ENCODE measurements at places on chromosomes 3 and 15.

DNA sequence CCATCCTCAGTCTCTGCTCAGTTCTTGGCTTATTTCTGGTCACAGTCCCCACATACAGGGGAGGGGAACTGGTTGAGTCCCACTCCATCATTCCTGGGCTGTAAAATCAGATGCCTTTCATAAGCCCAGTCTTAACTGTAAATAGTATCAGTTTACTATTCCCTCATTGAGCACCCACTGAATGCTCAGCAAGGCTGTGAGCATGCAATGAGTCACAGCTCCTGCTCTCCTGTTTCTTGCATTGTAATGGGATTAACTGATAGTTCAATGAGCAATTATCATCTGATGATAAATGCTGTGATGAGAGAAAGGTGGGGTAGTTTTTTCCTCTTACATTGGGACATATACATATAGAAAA is 113.6 kb upstream of the TPM1 start:
- no peak overlapping the region for H3K4me3 ChIP-seq
- H3K4me1 ChIP-seq = peaks cover 6% of the 10 kb centered on the region
- no peak overlapping the region for H3K27ac ChIP-seq
- H3K36me3 ChIP-seq = no peaks in the 10 kb centered on the region

DNA sequence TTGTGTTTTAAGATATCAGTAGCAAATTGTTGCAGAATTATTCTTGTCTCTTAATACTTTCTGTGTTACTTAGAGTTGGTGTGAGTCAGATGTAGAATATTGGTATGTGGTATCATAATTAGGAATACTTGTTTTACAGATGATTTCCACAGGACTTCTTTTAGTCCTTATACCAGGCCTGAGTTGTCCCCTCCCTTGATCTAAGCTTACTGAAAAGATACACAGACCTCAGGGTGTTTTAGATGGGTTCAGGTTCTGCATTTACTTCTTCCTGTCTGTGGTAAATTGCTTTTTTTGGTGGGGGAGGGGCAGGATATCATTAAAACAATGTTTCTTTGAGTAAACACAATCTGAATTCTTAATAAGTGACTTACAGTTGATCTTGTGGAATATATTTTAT is 14.2 kb downstream of the DZIP3 start:
- no peaks in the 10 kb centered on the region for H3K4me1 ChIP-seq
- no peaks in the 10 kb centered on the region for H3K36me3 ChIP-seq
- DNase-seq = no peak
- no peak overlapping the region for H3K27ac ChIP-seq

GRCh38 chr3:13771496-13771895 is 108.4 kb downstream of the WNT7A start:
- no peaks in the 10 kb centered on the region for H3K4me1 ChIP-seq
- H3K27me3 ChIP-seq = no peaks in the 10 kb centered on the region
- H3K36me3 ChIP-seq = no peaks in the 10 kb centered on the region
- no peak overlapping the region for H3K27ac ChIP-seq
- H3K4me3 ChIP-seq = no peak overlapping the region

- H3K4me1 ChIP-seq = no peaks in the 10 kb centered on the region
- H3K36me3 ChIP-seq = no peaks in the 10 kb centered on the region
- H3K4me3 ChIP-seq = no peak overlapping the region
- no peaks in the 10 kb centered on the region for H3K27me3 ChIP-seq
- DNase-seq = no peak
Measured at GRCh38 chr3:178152031-178152806, 384.0 kb upstream of the KCNMB2 start.

GRCh38 chr3:189902230-189903186 is 218.2 kb downstream of the P3H2 start:
- no peak overlapping the region for H3K27ac ChIP-seq
- DNase-seq = no peak
- H3K27me3 ChIP-seq = no peaks in the 10 kb centered on the region
- no peak overlapping the region for H3K4me3 ChIP-seq
- no peaks in the 10 kb centered on the region for H3K4me1 ChIP-seq

GRCh38 chr15:101275018-101275417 is 2.3 kb downstream of the SELENOS start:
- DNase-seq = no peak
- peaks cover 69% of the 10 kb centered on the region for H3K36me3 ChIP-seq

GRCh38 chr3:127764841-127765362 is 57.4 kb downstream of the MGLL start:
- H3K4me3 ChIP-seq = no peak overlapping the region
- no peaks in the 10 kb centered on the region for H3K36me3 ChIP-seq
- H3K4me1 ChIP-seq = peaks cover 48% of the 10 kb centered on the region
- DNase-seq = no peak
- H3K27ac ChIP-seq = no peak overlapping the region

GRCh38 chr3:178042376-178042775 is 493.9 kb upstream of the KCNMB2 start:
- no peaks in the 10 kb centered on the region for H3K27me3 ChIP-seq
- H3K27ac ChIP-seq = no peak overlapping the region
- no peaks in the 10 kb centered on the region for H3K36me3 ChIP-seq
- H3K4me1 ChIP-seq = no peaks in the 10 kb centered on the region
- DNase-seq = no peak
- no peak overlapping the region for H3K4me3 ChIP-seq

DNA sequence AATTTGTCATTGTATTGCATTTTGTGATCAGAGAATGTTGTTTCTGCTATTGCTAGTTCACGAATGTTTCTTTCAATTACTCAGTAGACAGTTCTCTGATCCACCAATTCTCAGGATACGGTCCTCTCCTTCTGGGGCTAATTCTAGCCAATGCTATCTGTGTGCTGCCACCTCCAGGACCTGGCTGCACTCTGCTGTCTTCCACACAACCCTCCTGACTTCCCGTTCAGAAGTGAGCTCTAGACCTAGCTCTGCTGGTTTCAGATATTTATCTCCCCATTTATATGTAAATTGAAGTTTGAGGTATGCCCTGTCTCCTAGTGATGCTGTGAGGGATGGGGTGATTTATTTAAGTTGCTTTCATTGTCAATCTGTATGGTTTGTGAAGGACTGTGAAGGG is 21.7 kb upstream of the UBL7 start:
- no peaks in the 10 kb centered on the region for H3K36me3 ChIP-seq
- no peaks in the 10 kb centered on the region for H3K4me1 ChIP-seq
- H3K27ac ChIP-seq = no peak overlapping the region
- H3K4me3 ChIP-seq = no peak overlapping the region

GRCh38 chr3:193791041-193792032 is 198.3 kb downstream of the OPA1 start:
- peak overlapping the region; percentile 55 for H3K27ac ChIP-seq
- no peaks in the 10 kb centered on the region for H3K36me3 ChIP-seq
- no peaks in the 10 kb centered on the region for H3K27me3 ChIP-seq
- peak; percentile 81 for DNase-seq
- no peak overlapping the region for H3K4me3 ChIP-seq
- H3K4me1 ChIP-seq = peaks cover 19% of the 10 kb centered on the region

DNA sequence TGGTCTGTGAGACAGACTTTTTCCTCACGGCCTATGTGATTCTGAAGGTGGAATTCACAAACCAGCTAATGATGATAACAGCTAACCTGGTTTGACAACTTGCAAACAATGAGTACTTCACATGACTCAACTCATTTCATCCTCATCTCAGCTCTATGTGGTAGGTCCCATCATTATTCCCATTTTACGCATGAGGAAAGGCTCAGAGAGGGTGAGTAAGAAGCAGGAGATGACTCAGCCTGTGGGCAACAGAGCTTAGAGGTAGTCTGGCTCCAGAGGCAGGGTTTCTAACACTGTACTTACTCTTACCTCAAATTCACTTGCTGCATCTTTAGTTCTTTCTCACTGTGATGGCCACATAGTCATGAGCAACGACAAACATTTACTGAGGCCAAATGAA is 25.8 kb upstream of the PSMD6 start:
- H3K4me3 ChIP-seq = no peak overlapping the region
- no peaks in the 10 kb centered on the region for H3K36me3 ChIP-seq
- H3K4me1 ChIP-seq = no peaks in the 10 kb centered on the region
- no peaks in the 10 kb centered on the region for H3K27me3 ChIP-seq
- DNase-seq = no peak

DNA sequence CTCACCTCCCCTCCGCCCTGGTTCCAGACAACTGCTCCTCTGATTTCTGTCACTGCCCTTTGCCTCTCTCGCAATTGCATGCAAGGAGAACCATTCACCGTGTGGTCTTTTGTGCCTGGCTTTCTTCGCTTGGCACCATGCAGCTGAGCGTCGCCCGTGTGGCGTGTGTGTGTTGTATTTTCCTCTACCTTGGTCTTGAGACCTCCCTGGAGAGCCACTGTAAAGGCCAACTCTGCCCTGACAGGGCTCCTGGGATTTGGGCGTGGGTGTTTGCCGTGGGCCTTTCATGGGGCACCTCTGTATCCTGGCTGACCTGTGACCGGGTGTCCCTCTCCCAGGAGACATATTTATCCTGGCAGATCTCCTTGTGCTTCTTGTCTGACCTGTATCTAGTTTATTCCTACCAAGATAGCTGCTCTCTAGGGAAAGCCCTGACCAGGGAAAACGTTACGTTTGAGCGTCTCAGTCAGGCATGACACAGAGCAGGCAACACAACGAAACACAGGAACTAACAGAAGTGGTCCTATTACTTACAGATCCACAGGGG is 2.0 kb upstream of the PIGZ start:
- no peak for DNase-seq
- H3K36me3 ChIP-seq = no peaks in the 10 kb centered on the region
- no peaks in the 10 kb centered on the region for H3K27me3 ChIP-seq
- H3K4me1 ChIP-seq = peaks cover 13% of the 10 kb centered on the region
- H3K4me3 ChIP-seq = no peak overlapping the region

GRCh38 chr15:59354417-59355031 is 18.1 kb downstream of the MYO1E start:
- no peaks in the 10 kb centered on the region for H3K27me3 ChIP-seq
- no peaks in the 10 kb centered on the region for H3K36me3 ChIP-seq
- DNase-seq = no peak
- peaks cover 34% of the 10 kb centered on the region for H3K4me1 ChIP-seq

DNA sequence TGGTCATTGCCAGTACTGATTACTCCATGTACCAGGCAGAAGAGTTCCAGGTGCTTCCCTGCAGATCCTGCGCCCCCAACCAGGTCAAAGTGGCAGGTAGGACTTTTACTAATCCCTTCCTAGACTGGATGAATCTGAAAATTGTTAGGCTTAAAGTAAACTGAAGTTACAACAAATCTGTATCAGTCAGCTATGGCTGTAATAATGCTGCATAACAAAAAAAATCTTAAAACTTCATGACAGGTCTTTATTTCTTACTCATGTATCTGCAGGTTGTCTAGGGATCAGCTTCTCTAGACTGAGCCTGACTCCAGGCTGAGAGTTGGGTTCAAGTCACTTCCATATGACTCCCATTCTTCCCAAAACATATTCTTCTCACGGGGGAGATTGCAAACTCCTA is 93.7 kb downstream of the MESD start:
- DNase-seq = no peak
- no peak overlapping the region for H3K4me3 ChIP-seq
- H3K4me1 ChIP-seq = no peaks in the 10 kb centered on the region
- no peak overlapping the region for H3K27ac ChIP-seq

DNA sequence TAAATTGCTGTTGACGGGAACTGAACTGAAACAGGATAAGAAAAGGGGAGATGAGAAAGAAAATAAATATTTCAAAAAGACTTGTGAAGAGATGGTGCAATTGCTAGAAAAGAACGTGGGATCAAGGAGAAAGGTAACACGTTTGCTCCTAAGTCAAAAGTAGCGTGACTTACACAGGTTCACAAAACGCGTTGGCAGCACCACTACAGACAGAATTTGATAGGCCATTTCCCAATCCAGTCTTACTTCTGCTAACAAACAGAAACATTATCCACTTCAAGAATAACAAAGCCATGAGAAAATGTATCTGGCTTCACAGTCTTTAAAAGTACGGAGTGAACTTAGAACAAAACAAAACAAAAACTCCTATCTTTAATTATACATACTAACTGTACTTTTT is 75.5 kb downstream of the DPH6 start:
- DNase-seq = no peak
- no peaks in the 10 kb centered on the region for H3K27me3 ChIP-seq
- H3K36me3 ChIP-seq = no peaks in the 10 kb centered on the region
- H3K27ac ChIP-seq = no peak overlapping the region

DNA sequence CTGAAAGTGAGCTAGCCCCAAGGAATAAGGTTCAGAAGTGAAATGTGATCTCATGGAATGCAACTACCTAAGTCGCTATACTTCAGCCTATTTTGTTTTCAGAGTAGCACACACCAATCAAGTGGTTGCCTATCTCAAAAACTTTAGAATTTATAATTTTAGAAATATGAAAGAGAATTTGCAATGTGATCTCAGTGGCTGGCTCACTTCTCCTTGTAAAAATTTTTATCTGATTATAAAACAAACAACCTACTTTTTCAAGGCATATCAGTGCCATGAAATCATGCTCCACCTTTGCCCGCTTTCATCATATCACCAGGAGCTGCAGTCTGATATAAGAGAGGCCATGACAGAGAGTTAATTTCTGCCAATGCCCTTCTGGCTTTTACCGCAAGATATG is 47.3 kb downstream of the CLDN11 start:
- H3K4me3 ChIP-seq = no peak overlapping the region
- DNase-seq = no peak
- H3K27me3 ChIP-seq = no peaks in the 10 kb centered on the region
- no peaks in the 10 kb centered on the region for H3K4me1 ChIP-seq

Data from upper lobe of right lung (tissue), 1 donor.